ENCODE measurements at places on chromosomes 16 and 17.
A peak's percentile ranks its signal among the peaks of the same experiment; 100 is the strongest.

DNA sequence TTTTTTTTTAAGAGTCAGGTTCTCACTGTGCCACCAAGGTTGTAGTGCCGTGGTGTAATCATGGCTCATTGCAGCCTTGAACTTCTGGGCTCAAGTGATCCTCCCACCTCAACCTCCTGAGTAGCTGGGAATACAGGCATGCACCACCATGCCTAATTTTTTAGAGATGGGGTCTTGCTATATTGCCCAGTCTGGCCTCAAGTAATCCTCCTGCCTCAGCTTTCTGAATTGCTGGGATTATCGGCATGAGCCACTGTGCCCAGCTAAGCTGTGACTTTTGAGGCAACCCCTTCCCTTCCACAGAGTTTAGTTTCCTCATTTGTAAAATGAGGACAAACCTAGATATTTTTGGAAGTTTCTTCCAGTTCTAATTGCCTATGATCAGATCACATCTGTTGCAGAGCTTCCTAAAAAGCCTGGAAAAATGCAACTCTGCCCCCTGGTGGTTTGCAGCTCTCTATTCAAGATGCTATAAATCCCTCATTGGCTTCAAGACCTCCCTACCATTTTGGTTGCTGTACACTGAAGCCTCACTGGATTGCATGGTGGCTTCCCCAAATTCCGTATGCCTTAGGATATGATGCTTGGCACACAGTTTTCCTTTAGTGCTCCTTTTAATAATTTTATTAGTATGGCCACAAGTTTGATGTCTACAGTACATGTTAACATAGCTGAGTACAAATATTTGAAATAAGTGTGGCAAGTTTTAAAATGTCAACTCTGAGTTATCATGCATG is 19.3 kb downstream of the GDE1 start:
- DNase-seq, result no peak

GRCh38 chr17:8465356-8465755 is 29.7 kb downstream of the NDEL1 start:
- DNase-seq, result no peak

GRCh38 chr17:81941484-81942166 is 4.5 kb upstream of the PYCR1 start:
- no peak for DNase-seq

DNA sequence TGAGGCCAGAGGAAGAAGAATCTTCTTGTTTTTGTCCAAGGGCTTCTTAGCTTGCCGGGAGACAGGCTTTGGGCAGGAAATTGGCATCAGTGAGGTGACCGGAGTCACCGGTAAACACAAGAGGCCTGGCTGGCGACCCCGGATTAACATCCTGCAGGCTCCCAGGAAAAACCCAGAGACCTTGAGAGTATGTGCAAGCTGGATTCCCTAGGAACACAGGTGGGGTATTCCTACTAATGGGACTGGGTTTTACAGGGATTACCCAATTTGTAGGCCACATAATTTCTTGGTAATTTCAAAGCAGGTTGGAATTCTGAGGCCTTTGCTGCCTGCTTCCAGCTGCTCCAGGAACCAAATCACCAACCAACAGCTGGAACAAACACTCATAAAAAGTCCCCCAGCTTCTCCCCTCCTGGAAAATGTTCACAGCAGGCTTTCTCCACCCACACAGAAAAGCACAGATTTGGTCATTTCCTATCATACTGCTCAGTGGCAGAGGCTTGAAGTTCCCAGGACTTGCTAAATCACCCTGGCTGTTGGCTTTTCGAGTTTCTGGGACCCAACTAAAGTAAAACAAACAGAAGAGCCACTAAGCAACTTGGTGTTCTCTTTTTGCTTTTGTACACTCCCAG is 258.8 kb downstream of the IRF8 start:
- DNase-seq, result no peak

GRCh38 chr17:41530062-41531048 is 2.2 kb upstream of the KRT19 start:
- no peak for DNase-seq

GRCh38 chr17:73432624-73433190 is 120.9 kb upstream of the CDC42EP4 start:
- DNase-seq, result no peak

DNA sequence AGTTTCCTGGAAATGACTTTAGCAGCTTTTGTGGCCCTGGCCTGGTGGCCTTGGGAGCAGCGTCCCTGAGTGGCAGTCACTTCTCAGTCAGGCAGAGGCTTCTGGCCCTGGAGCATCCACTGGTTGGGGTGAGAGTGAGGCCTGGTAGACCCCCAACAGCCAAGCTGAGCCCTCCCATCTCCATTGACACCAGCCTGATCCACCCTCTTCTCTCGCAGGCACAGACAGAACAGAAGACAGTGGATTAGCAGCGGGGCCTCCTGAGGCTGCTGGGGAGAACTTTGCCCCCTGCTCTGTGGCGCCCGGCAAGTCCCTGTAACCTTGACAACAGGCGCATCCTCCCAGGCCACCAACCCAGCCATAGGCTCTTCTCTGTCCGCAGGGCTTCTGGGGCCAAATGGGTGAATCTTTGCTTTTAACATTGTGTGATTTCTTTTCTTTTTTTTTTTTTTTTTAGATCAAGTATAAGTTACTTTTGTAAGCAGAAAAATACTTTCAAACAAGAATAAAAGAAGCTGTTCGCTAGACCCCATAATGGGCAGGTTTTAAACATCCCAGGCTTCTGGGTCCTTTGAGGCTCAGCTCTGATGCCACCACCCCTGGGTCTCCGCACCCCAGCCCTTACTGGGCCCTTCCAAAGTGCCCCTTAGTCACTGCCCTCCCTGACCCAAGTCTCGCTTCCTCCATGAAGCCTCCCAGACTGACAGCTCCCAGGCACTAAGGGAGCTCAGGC is 12.7 kb upstream of the FLYWCH1 start:
- no peak for DNase-seq

DNA sequence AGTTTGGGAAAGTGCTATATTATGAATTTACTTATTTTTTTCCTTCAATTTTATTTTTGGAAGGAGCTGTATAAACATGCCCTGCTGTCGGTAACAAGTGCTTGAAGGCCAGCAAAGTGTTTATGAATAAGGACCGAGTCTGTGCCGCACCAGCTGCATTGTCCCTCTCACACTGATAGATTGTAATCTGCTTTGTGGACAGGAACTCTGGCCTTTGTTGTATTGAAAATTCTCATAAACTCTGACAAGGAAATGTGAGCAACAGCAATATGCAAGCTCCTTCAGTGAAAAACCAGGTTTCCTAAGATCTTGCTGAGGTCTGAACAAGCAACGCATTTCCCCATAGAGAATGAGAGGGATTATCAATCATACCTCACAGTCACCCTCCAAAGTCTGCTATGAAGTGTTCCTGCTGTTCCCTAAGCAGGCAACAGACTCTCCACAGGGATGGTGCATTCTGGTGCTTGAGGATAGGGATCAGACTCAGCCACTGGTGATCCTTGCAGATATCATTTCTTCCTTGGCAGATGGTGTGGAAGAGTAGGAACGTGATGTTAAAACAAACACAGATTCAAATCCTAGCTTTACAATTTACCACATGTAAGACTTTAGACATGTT is 109.6 kb downstream of the KCNJ2 start:
- peak; percentile 9 for DNase-seq

DNA sequence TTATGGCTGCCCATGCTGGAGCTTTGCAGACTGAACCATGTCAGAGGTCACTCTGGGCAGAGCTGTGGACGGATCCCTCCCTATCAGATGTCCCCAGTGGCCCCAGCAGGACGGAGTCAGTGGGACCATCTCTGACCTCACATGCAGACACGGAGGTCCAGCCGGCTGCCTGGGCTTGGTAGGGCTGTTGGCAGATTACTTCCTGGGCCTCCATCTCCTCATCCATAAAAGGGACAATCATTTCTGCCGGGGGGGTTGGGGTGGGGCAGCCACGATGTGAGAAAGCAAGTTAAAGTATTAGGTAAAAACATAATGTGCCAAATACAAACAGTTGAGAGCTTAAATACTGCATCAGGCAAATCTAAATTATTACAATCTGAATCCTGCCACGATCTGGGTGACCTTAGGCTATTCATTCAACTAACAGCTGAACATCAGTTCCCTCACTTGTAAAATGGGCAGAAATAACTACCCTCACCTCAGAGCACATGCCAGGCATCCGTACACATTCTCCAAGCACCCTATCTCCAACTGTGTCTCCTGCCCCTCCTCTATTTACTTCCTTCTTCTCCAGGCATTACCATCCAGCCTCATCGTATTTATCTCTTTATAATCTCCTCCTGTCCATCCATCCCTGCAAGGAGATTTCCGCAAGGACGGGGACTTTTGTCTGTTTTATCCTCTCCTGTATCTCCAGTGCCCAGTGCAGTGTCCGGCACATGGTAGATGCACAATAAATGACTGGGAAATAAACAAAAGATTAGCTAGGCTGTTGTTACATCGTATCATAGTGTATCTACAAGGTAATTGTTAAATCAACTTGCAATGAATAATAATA is 192.3 kb upstream of the FOXF1 start:
- DNase-seq, result no peak

DNA sequence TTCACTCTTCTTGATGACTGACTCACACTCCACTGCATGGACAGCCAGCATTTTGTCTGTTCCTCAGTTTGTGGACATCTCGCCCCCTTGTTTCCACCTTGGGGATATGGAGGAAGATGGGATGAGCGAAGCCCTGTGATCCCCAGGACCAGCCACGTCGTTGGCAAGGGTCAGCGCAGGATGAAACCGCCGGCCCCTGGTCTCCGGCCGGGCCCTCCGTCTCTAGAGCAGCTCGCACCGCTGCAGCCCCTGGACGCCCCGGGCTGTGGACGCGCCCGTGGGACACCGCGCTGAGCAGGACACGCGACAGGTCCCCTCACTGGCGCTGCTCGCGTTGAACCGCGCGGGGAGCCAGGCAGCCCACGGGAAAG is 604 bp upstream of the ZC3H18 start:
- peak; percentile 40 for DNase-seq

DNA sequence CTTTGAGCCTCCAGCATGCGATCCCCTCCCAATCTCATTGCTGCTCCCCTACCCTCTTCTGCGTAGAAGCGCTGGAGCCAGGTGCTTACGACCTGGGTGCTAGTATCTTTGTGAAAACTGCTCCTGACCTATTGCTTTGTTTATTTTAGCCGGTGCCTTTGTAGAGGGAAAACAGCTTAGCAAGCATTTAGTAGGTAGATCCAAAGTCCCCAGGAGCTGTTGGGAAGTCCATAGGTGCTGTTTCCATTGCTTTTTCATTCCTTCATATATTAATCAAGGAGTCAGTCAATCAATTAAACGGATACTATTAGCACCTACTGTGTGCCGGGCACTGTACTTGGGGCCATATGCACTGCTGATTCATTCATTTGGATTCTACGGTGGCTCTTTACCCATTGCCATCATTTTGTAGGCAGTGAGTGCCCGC is 497.6 kb downstream of the WWOX start:
- DNase-seq, result no peak

DNA sequence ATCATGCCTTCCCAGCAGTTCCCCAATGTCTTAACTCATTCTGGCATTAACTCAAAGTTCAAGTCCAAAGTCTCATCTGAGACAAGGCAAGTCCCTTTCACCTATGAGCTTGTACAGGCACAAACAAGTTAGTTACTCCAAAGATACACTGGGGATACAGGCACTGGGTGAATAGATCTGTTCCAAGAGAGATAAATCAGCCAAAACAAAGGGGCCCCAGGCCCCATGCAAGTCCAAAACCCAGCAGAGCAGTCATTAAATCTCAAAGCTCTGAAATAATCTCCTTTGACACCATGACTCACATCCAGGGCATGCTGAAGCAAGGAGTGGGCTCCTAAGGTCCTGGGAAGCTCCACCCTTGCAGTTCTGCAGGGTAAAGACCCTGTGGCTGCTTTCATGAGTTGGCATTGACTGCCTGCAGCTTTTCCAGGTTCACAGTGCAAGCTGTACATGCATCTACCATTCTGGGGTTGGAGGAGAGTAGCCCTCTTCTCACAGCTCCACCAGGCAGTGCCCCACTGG is 332.2 kb upstream of the KIF2B start:
- no peak for DNase-seq

GRCh38 chr16:10895053-10895946 is 18.3 kb downstream of the CIITA start:
- no peak for DNase-seq

DNA sequence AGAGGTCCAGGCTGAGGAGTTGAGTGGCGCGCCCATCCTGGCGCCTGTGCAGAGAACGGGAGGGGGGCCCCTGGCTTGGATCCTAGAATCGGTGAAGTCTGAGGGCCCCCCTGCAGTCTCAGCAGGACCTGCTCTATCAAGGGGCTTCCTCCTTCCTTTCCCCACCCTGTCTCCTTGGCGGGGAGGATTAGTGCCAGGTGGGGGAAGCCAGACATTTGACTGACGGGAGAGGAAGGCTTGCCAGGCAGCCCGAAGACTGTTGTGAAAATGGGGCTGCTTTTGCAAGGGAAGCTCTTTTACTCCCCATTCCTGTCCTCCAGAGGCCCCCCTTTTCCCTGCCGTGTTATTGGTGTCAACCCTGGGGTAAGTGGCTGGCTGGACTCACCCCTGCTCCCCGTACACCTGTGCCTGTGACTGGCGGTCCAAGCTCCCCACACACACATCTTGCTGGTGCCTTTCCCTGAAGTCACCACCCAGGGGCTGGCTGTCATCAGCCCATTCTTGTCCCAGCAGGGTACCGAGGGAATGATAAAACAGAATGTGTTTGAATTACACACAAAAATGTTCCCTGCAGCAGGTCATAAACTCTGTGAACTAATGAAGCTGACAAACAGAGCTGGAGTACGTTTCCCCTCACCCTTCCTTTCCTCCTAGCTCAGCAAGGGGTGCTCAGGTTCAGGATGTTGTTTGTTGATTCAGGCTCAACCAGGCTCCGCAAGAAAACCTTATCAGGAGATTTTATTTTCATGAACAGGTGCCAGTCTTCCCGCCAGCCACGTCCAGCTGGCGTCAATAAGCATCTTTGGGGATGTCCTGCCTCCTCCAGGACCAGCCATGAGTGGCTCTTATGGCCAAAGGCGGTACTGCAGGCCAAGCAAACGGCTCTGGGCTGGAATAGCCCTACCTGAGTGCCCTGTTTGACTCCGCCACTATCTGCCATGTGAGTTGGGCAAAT is 4.4 kb upstream of the ARMC7 start:
- DNase-seq, result no peak

DNA sequence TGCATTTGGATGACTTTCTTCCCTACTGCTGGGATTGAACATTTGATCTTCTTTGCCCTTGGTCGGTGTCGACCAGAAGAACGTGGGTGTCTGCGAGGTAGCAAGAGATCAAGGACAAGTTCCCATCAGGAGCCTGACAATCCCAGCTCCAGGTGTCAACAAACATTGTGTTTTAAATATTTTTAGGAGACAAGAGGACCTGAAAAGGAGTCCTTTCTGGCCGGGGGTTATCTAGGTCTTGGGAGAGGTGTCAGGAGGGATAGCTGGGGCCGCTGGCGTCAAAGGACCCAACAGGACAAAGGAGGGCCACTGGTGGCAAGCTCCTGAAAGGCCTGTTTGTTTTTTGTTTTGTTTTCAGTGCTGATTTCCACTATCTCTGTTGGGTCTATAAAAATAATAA is 308.4 kb upstream of the ERCC4 start:
- DNase-seq, result no peak

DNA sequence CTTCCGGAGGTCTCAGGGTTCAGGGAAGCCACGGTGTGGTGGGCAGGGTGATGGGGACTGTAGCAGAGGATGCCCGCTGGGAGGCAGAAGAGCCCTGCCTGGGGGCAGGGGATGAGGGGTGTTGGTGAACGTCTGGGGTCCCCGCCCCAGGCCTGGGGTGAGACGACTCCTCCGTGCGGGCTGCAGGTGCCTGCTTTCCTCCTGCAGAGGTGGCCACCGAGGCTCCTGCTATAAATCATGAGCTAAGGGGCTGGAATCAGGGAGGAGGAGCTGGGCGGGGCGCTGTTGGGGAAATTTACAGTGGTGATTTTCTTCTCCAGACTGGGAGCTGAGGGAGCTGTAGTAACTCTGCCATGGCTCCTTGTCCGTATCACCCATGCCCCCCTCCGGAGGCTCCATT is 167.0 kb downstream of the MRM1 start:
- no peak for DNase-seq

Data from hypothalamus (tissue), 51 donors.